ENCODE measurements at places on chromosomes 11 and 22.

- no peak for DNase-seq
These were observed 3.5 kb downstream of the ADM start for GRCh38 chr11:10308201-10308954.

GRCh38 chr11:15897211-15897960 lies 459.0 kb downstream of the SOX6 start:
- DNase-seq, result no peak

DNA sequence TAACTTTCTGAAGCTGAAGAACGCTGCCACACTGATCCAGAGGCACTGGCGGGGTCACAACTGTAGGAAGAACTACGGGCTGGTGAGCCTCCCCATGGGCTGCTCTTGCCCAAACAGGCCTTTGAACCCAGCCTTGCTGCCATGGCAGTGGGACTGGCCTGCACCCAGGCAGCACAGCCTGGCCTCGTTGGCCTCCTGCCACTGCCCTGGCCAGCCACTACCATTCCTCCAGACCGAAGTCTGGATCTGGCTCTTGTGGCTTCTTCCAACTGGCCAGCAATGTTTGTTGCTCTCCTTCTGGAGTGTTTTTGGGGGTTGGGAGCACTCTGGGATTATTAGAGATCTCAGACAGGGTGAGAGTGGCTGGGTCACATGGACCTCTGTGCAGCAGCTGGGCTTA lies 51.0 kb downstream of the MYO7A start:
- no peak for DNase-seq

DNA sequence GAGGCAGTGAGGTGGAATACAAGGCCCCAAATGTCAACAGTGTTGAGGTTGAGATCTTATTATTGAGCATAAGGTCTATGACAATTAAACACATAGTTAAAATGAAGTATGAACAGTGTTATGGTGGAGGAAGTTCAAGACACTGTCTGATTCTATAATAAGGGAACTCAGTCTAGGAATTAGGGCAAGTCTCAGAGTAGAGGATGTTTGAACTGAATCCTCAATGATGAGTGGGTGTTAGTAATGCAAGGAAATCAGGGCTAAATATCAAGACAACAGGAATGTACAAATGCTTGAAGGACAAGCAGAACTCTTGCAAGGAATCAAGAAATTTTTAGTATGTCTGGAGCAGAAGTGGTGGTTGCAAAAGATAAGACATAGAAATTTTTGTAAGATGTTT lies 53.0 kb downstream of the CWC15 start:
- DNase-seq, result no peak

GRCh38 chr11:11290354-11290753 lies 62.7 kb downstream of the CSNK2A3 start:
- DNase-seq, result no peak

- DNase-seq, result no peak
These were observed 575.5 kb downstream of the SOX6 start for GRCh38 chr11:15780837-15781236.

DNA sequence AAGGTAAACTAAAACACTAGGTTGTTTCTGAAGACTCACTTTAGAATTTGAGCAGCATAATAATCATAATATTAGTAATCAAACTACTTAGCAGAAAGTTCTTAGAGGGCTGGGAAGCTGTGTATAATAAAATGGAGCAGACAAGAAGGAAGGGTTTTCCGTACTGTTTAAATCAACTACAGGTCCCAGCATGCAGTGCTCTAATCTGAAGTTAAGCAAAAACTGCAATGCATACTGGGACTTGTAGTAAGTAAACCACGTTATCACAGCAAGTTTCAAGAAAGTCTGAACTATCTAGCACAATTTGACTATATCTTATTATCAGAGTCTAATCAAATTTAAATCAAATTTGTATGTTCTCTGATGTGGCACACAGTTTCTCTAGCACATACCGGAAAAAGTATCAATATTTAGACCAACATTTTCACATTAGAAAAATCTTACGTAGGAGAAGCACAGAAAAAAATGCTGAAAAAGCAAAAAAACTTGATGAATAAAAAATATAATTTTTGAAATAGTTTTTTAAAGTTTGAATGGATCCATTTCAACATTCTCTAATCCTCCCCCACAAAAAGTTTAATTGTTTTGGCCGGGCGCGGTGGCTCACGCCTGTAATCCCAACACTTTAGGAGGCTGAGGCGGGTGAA lies 8.2 kb downstream of the PHF21A start:
- DNase-seq, result no peak

DNA sequence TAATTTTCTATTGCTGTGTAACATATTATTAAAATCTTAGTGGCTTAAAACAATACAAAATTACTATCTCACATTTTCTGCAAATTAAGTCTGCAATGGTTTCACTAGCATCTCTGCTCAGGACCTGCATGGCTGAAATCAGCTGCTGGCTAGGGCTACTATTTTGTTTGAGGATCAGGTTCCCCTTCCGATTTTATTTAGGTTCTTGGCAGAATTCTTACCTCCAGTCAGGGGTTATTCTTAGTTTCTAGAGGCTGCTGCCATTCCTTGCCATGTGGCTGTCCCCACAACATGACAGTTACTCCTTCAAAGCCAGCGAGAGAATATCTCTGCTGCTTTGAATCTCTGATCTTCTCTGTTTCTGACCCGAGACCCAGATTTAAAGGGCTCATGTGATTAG lies 424.5 kb upstream of the ANO5 start:
- DNase-seq, result no peak

DNA sequence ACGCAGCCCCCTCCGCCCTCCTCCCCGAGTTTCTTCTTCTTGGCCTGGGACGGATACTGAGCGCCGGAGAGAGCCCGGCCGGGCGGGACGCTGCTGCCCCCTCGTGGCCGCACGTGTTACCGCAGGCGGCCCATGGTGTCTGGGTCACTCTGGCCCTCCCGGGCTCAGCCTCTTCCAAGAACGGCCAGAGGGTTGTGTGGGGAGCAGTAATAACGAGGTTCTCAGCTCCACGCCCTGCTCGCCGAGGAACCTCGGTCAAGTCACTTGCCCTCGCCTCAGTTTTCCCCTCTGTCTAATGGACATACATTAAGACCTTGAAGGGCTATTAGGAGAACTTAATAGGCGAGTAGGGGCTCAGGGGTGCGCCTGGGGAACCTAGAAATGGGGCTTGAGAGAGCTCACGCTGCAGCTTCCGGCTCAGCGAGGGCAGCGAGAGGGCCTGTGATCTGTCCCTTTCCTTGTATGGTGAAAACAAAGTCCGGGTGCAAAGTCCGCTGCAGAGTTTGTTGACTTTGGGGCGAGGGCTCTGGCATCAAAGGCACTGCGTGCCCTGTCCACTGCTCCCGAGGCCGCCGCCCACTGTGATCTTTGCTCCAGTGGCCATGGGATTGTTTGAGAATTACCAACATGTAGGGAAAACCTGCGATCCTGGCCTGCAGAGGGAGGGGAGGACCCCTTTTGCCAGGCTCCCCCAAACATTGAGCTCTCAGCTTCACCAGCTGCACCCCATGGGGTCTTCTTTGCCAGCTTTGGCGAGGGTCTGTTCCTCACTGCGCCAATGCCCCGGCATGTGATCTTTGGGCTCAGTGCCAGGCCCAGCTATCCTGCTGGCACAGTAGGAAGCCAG lies 14.4 kb upstream of the LRP5 start:
- DNase-seq, result peak; percentile 91

DNA sequence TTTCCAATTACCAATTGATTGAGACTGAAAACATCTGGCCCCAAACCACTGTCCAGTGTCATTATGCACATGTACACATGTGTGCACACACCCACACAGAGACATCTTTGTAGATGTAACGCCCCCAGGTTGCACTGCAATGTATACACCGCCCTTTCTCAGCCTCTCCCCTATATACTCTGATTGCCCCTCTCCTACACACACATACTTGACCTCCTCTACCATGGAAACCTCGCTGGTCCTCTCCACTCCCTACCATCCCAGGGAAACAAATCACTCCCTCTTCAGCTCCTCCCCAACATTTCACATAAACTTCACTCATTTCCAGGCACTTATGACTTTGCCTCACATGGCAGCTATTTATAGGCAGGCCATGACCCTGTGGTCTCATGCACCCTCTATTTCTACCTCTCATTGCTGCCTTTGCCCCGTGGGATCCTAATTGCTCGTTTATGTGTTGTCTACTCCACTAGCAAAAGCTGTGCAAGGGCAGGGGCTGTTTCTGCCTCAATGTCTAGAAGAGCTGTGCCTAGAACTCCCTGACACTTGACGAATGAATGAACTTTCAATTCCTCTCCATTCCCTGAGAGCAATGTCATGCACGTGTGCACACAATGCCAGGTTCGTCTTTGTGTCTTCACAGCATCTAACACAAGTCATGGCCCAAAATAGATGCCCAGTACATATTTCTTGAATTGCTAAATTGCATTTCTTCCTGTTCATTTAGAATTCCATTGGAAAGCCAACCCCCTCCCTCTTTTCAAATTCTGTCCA lies 10.0 kb upstream of the TMA7B start:
- no peak for DNase-seq

GRCh38 chr22:45008186-45008681 lies 1.6 kb downstream of the PHF21B start:
- DNase-seq, result no peak

DNA sequence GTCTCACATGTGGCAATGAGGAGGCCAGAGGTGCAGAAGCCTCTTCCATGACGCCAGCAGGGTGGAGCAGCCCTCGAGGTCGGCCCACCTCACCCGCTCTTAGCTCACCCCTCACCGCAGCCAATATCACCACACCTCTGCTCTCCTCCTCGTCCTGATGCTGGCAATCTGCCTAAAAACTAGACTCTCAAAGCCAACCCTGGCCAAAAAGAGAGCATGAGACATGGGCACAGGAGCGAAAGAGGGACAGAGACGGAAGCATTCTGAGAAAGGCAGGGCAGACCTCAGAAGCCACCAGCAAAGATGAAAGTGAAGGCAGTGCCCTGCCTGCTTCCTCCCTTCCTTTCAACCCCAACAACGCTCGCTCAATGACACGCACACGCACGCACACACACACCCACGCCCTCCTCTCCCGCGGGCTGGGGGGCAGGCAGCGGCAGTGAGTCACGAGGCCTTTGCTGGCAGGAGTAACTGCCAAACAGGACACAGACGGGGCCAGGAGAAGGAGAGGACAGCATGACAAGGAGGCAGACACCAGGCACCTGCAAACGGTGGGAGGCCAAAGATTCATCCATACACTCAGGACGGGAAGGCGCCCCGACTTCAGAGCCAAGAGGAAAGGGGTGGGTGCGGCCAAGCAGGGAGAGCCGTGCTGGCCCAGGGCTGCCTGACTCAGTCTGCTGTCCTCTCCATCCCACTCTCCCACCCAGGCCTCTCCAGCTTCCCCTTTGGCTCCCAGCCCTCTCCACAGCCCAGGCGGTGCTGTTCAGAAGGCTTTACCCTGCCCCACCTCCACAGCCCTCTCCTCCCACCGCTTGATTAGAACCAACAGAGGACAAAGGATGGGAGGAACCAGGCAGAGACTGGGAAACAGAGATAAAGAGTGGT lies 11.4 kb downstream of the IGSF9B start:
- peak; percentile 91 for DNase-seq

DNA sequence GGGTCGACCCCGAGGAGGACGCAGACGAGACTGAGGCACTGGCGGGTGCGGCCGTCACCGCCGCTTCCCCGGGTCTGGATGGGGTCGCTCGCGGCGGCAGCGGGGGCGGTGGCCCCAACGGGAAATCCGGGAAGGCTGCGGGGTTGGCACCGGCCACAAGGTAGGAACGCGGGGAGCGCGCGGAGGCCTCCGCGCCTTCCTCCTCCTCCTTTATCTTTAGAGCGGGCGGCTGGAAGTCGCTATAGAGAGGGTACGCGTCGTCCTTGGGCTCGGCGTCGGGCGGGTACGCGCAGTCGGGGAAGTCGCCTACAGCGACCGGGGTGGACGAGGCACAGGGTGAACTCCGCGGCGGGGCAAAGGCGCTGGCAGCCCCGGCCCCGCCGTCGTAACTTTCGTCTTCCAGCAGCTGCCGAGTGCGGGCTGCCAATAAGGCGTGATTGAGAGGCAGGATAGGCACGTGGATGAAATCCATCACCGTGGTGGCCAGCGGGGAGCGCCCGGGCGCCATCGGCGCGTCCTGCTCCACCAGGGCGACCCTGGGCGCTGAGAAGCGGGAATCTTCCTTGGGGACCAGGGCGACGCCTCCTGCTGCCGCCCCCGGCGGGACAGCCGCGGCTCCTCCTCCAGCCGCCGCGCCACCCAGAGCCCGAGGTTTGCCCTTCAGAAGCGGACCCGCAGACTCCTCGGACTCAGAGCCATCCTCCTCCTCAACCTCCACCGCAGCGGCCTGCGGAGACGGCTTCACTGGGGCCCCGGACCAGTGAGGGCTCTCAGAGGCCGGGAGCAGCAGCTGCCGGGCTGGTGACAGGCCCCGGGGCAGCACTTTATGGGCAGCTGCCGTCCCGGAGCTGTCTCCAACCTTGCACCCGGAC lies 1.7 kb downstream of the PGR start:
- DNase-seq, result peak; percentile 43

- peak; percentile 88 for DNase-seq
These were observed at the start of gene FERMT3 for GRCh38 chr11:64206457-64207255. TSS of gene FERMT3 (plus strand) at chr11:64206721. CDS start at chr11:64207365, 644 bp downstream.

DNA sequence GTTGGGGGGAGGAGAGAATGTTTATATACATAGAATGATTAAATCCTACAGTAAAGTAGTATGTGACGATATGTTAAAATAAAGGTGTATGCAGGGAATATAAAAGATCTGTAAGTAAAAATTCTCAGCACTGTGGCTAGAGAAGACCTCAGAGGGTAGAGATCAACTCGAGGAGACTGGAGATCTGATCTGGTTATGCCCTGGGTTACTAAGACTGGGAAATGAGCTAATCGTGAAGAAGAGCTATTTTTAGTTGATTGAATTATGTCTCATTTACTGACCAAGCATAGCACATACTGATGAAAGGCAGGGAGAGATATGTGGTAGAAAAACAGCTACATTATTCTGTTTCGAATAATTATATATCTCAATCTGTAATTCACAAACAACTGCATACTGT lies 42.8 kb upstream of the ALKBH3 start:
- DNase-seq, result no peak

DNA sequence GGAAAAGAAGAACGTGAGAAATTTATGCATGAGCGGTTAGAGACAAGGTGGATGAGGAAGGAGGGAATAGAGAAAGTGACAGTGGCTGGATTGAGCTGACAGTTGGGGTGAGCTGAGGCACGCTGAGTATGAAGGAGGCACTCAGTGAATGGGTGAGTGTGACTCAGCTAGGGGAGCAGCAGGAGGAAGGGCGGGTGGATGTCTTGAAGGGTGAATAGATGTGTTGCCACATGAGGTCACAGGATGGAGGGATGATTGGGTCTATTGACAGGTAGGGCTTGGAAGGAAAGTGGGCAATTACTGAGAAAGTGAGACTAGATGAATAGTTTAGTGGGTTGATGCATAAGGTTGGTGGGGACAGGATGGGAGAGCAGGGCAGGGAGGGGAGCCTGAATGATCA lies 8.0 kb downstream of the IFITM10 start:
- no peak for DNase-seq

- DNase-seq, result no peak
These were observed 1785.4 kb downstream of the LRRC4C start for GRCh38 chr11:39674024-39674423.

- no peak for DNase-seq
These were observed 57.3 kb upstream of the SLN start for GRCh38 chr11:107769189-107769588.
